ENCODE measurements at places on chromosomes 3 and 15. TPM values are rescaled to one million over a fixed set of nuclear protein-coding genes. Genes with fewer than 3 reads are reported as not detected.
A peak's percentile ranks its signal among the peaks of the same experiment; 100 is the strongest.

The DUOXA2 gene
- not detected for total RNA-seq

- no peak for DNase-seq
Observed at GRCh38 chr15:67948215-67948614, 105.9 kb upstream of the PIAS1 start.

GRCh38 chr3:15269091-15269989 is 63.0 kb downstream of the SH3BP5 start:
- peak; percentile 94 for DNase-seq

GRCh38 chr3:190399677-190400076 is 11.7 kb downstream of the CLDN16 start:
- DNase-seq, result no peak

DNA sequence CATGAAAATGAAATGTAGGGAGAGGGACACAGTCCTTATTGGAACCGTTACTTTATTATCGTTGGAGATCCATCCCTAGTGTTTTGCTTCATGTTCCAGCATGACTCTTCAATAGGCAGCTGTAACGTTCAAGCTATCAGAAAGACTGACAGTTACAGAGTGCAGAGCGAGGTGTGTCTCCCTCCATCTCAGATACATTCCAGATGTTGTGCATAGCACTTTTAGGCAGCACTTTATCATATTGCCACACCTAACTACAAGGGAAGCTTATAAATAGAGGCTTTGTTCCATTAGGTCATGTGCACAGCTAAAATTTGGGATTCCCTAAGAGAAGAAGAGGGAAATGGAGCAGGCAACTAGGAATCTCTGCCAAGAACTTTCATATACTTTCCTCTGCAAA is 1009.6 kb downstream of the ROBO2 start:
- no peak for DNase-seq

GRCh38 chr3:42749753-42750231 is 23.3 kb downstream of the CCDC13 start:
- no peak for DNase-seq

The OCA2 gene
- total RNA-seq, result not detected

DNA sequence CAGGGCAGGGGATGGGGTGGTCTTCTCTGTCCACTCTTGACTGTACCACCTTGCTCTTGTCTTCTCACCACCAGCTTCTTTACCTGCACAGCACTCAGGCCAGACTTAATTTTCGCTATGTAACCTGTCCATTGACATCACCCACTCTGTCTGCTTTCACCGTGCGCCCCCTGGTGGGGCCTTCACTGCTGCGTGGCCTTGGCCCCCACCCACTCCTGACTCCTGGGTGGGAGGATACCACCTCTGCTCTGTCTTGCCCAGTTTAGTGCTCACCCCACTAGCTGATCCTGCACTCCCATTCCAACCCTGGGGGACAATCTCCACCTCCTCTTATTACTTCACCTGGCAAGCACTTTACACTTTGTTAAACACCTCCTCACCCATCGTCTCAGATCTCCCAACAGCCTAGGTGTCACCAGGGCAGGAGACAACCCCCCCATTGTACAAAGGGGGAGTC is 17.7 kb downstream of the PTH1R start:
- DNase-seq, result peak; percentile 56

The MYZAP gene
- total RNA-seq, result 8.1 TPM

The NDN gene
- total RNA-seq, result 19.2 TPM

The PTH1R gene
- 0.46 TPM for total RNA-seq

The CAMP gene
- not detected for total RNA-seq

DNA sequence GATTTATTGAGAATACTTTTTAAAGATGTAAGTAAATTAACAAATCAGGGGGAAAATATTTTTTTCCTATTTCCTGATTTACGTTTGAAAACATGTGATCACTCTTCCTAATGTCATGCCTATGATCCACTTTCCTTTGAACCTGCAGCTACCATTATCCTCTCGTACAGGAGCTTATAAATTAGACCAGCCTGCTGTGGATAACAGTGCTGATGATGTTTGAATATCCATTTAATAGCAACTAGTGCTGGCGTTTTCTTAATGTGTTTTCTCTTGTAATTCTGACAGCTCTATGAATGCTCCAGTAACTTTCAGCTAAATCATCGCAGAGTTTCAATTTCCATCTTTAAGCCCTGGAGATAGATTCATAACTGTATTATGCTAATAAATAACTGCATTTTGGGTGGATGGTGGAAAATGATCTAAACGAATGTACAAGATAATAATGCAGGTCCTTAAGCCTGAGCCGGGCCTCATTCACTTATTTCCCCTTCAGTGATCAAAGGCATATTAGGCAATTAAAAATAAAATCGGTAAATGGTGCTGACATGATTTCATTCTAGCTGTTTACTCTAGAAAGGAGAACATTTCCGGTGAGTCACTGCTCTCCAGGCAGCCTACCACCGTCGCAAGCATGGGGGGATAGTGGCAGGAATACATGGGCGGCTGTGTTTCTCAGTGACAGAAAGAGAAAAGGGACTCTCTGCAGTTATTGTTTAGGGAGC is 58.5 kb upstream of the SLC24A5 start:
- DNase-seq, result peak; percentile 33

The GPR149 gene
- not detected for total RNA-seq

The RAB5A gene
- total RNA-seq, result 66.9 TPM

The CMTM8 gene
- total RNA-seq, result 7.3 TPM

DNA sequence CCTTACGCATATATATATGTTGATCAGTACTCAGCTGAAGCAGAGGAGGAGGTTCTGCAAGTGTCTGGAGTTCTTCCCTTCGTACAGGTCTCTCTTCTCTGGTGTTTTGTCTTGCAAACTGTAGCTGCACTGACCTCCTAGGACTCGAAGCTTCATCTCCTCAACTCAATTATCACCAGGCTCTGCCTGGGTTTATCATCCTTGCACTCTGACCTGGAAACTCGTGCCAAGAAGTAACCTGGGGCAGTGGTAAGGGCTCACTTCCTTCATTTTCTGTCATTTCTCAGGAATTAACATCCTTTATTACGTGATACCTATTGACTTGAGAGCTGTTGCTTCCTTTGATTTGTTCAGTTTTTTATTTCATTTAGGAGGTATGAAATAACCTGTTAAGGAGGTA is 14.4 kb downstream of the REC114 start:
- DNase-seq, result no peak

GRCh38 chr15:60555291-60555690 is 76.3 kb upstream of the ICE2 start:
- no peak for DNase-seq

DNA sequence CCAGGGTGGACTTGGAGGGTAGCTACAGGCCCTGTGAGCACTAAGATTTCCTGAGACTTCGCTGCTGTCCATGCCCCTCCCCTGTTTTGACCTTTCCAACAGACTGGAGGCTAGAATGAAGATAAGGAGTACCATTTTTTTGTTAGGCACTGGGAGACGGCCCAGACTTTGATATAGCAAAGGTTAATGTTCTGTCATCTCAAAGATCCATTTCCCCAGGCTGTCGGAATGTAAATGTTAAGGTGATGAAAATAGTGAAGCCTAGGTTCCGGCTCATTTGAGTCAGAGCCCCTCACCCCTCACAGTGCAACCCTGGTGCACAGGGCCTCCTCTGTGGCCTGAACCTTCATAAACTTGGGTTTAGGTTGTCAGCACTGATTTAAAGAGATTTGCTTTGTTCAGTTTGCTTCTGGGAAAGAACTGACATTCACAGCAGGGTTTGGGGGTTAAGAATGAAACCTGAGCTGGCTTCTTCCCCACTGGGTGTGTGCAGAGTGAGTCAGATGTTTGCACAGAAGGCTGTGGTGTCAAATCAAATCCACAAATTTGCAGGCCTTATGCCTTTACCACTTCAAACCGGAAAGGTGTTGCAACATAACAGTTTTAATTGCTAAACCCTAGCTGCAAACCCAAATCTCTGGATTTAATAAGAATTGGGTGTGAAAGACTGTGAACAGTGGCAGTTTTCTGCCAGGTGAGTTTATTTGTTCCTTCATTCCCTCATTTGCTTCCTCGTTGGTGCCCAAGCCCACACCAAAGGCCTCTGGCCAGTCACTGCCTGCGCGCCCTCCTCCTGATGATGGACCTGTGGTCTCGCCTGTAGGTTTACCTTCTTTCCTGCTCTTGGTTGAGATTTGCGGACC is 20.6 kb upstream of the KCTD6 start:
- peak; percentile 49 for DNase-seq

- no peak for DNase-seq
Observed at GRCh38 chr3:30531017-30531570, 75.3 kb upstream of the TGFBR2 start.

GRCh38 chr3:81554801-81555200 is 206.6 kb downstream of the GBE1 start:
- DNase-seq, result peak; percentile 73

DNA sequence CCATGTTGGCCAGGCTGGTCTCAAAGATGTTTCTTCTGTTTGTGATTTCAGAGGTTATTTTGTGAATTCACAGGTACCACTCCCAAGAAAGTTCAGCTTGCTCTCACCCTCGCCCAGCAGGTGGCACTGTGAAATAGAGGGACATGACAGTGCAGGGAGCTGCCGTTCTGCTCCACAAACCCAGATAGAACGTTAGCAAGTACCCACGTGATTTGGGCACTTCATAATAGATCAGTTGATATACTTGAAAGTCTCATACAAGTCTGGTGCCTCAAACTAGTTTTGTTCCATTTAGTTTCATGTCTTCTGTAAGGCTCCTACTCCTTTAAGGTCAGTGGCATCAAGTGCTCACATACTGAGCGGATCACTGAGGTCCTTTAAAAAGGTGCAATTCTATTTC is 45.5 kb downstream of the FILIP1L start:
- peak; percentile 85 for DNase-seq

The TRAIP gene
- 13.4 TPM for total RNA-seq

Data from endothelial cell of umbilical vein (primary cell).